ENCODE measurements at places on chromosomes 3 and 15. TPM values are rescaled to one million over a fixed set of nuclear protein-coding genes. Genes with fewer than 3 reads are reported as not detected.

Gene GRIP2
- total RNA-seq = 6.9 TPM

Gene ZMAT3
- 10.4 TPM for total RNA-seq

Gene ADAMTS9
- 0.41 TPM for total RNA-seq

Gene DRD3
- 0.34 TPM for total RNA-seq

Gene RBMS3
- 5.4 TPM for total RNA-seq

Gene GCNT3
- total RNA-seq = not detected

Gene SAXO2
- 3.1 TPM for total RNA-seq

Gene KPNA4
- total RNA-seq = 81.9 TPM

Gene ATP13A4
- not detected for total RNA-seq

GRCh38 chr3:124829819-124830554 is 57.2 kb downstream of the ITGB5 start:
- no peak for DNase-seq

GRCh38 chr15:60960517-60960916 is 268.6 kb downstream of the RORA start:
- DNase-seq = no peak

GRCh38 chr3:37949866-37950265 is 40.7 kb upstream of the VILL start:
- DNase-seq = no peak

DNA sequence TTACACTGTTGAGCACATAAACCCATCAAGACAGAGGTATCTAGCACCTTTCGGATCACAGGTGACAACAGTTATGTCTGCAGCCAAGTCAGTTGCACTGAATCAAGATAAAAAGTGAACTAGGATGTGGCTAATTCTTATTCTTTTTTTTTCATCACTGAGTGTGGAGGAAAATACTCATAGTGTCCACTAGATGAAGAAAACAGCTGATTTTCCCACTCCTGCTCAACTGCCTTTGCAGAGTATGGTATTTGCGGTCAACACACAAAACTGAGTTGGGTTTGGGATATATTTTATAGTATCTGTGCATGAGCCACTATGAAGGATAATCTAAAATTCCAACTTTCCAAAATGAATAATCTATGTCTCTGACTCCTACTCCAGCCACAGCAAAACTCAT is 32.5 kb downstream of the IL17RD start:
- no peak for DNase-seq

GRCh38 chr3:61066800-61067199 is 184.5 kb downstream of the FHIT start:
- DNase-seq = no peak

GRCh38 chr3:118228151-118228550 is 806.5 kb downstream of the IGSF11 start:
- DNase-seq = no peak

DNA sequence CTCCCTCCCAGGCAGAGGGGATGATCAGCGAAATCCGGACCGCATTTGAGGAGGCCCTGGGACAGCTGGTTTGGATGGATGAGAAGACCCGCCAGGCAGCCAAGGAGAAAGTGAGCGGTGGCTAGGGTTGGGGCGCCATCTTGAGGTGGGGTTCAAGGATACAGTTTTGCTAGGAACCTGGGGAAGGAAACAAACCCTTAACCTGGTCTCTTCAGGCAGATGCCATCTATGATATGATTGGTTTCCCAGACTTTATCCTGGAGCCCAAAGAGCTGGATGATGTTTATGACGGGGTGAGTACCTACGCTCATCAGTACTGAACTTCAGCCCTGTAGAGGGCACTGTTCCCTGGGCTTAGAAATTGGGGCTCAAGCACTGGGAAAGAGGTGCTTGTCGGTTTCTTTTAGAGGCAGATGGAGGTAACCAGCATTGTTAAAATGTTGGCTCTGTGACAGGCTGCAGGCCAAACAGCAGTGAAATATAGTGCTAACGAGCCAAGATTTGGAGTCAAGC is 9.6 kb upstream of the PSMD2 start:
- DNase-seq = peak; percentile 91

DNA sequence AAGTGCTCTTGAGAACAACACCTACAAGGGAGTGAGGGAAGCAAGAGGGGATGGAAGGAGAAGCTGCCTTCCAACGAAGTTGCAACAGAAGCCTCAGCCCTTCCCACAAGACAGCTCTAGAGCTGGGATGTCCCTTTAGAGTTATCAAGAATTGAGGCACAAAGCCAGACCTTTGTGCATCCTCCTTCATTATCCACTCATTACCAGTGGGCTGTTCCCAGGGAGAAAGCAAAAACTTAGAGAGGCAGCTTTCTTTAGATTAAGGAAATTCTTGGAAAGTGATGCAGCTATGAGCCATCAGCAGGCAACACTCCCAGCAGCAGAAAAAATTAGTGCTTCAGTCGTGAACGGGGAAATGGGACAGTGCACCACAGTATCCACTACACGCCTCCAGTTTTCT is 10.6 kb upstream of the CD96 start:
- DNase-seq = no peak

- DNase-seq = no peak
Measured at GRCh38 chr3:196800742-196801434, 61.2 kb downstream of the PAK2 start.

GRCh38 chr15:88646088-88646405 is 7.2 kb downstream of the ISG20 start:
- DNase-seq = no peak

DNA sequence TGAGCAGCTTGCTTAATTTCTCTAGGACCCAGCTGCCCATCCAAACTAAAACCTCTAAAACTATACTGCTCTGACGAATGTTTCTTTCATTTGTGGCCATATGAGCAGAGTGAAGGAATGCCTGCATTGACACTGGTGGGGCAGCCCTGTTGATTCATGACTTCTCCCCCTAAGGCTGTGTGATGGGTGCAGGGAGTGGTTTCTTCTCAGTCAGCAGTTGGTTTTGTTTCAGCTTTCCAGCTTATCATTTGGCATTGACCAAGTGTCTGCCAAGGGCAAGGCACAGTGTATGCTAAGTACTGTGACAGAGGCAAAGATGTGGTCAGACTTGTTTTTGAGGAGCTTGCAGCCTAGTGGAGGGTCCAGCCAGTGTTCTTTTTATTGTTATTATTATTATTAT is 4.7 kb downstream of the ABHD6 start:
- DNase-seq = no peak

DNA sequence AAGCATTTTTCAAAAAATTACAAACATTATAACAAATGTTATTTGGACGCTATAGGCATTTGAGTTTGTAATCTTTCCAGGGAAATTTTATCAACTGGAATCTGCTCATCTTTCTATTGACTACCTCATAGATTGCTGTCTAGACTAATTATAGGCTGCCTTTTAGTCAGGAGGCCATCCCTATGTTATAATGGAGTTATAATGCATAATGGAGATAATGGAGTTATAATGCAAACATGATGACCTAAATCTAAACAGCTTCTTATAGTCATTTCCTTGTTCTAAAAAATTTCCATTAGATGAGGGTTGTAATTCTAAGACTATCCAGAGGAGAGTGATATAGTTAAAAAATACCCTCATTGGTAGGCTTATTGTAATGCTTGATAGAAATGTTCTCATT is 226.4 kb downstream of the SI start:
- DNase-seq = no peak

GRCh38 chr15:99727330-99727729 is 5.9 kb downstream of the LYSMD4 start:
- no peak for DNase-seq

- DNase-seq = no peak
Measured at GRCh38 chr15:69462030-69462492, 9.4 kb downstream of the RPLP1 start.

- DNase-seq = no peak
Measured at GRCh38 chr3:14538451-14539088, 1.6 kb downstream of the GRIP2 start.

DNA sequence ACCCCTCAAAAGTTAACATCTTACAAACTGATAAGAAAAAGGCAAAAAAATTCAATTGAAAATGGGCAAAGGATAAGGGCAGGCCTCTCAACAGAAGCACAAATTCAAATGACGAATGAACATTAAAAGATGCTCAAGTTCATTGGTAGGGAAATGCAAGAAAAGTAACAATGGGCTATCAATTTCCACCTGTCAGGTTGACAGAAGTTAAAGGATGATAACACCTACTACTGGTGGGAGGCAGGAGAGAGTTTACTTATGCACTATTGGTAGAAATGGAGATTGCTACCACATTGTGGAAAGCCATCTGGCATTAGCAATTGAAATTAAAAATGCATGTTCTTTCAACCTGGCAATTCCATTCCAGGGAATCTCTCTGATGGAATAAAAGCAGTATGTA is 35.6 kb upstream of the TNFAIP8L3 start:
- DNase-seq = no peak

DNA sequence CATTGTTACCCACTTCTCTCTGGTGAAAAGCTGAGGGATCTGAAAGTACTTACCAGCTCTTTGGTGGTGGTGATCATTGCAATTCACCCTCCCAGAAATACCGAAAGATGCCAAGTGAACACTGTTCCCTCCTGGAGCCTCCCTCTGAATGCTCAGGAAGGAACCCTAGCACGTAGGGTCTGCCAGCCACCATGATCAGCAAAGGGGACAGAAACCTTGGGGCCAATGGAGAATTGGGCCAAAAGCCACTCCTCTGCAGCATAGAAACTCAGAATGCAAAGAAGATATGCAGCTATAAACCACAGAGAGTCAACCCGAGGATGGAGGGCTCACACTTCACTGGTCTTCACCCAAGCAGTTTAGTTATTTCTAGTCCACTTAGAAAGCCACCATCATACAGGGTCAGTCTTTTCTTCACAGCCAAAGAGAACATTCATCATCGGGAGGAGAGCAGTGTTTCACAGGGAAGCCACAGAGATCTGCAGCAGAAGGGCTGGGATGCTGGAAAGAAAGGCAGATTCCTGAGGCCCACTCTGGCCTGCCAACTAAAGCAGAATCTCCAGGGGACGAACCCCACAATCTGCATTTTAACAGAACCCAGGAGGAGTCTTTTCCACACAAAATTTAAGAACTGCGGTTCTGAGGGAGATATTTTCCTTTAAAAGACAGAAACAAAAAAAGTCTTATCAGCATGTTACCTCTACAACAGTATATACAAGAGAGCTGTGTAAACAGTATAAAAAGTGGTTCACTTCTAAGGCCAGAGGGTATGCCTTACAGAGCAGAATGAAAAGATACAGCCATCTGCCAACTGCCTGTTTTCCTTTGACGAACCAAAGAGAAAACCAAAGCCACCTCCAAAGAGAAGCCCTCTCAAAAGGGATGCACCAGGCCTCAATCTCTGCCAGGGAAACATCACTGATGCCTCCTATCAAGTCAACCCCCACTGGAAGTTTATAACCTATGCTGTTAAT is 11.3 kb downstream of the TBC1D2B start:
- no peak for DNase-seq

DNA sequence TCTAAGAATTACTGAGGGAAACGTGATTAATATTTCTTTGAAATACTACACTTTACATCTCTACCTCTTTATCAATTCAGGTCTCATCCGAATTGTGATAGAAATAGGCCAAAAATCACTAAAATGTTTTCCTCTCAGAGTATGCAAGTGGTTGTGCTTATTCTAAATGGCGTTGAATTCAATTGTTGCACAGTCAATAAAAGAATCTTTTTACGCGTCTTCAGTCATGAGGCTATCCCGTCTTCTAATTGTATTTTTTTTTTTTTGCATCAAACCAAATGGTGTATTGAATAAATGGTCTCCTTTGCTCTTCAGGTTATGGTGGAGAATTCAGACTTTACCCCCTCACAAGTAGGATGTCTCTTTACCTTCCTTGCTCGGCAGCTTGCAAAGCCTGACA is 112.6 kb downstream of the VPS8 start:
- DNase-seq = no peak

- no peak for DNase-seq
Measured at GRCh38 chr15:26926081-26926480, 44.9 kb upstream of the GABRG3 start.

GRCh38 chr15:60691508-60692047 is 212.6 kb upstream of the ICE2 start:
- DNase-seq = no peak

- DNase-seq = no peak
Measured at GRCh38 chr15:66359740-66360139, 3.3 kb upstream of the TIPIN start.

- no peak for DNase-seq
Measured at GRCh38 chr3:68148447-68148846, 494.0 kb upstream of the SUCLG2 start.
